Mesothelial cell of epicardium (in vitro differentiated cells): ENCODE measurements at places on chromosomes 12 and 14. TPM values are rescaled to one million over a fixed set of nuclear protein-coding genes. Genes with fewer than 3 reads are reported as not detected.

GRCh38 chr12:130068741-130069140 is 93.5 kb upstream of the FZD10 start:
- DNase-seq: no peak
- H3K4me3 ChIP-seq: no peak overlapping the region

- no peaks in the 10 kb centered on the region for H3K36me3 ChIP-seq
- no peak overlapping the region for H3K27ac ChIP-seq
- H3K4me1 ChIP-seq: no peaks in the 10 kb centered on the region
- H3K4me3 ChIP-seq: no peak overlapping the region
- peaks cover 22% of the 10 kb centered on the region for H3K27me3 ChIP-seq
Measured at GRCh38 chr14:29463727-29464395, 463.8 kb downstream of the PRKD1 start.

GRCh38 chr12:8605057-8605456 is 7.6 kb downstream of the AICDA start:
- no peak overlapping the region for H3K27ac ChIP-seq
- H3K4me1 ChIP-seq: peaks cover 9% of the 10 kb centered on the region
- DNase-seq: no peak
- H3K36me3 ChIP-seq: no peaks in the 10 kb centered on the region
- H3K4me3 ChIP-seq: no peak overlapping the region

DNA sequence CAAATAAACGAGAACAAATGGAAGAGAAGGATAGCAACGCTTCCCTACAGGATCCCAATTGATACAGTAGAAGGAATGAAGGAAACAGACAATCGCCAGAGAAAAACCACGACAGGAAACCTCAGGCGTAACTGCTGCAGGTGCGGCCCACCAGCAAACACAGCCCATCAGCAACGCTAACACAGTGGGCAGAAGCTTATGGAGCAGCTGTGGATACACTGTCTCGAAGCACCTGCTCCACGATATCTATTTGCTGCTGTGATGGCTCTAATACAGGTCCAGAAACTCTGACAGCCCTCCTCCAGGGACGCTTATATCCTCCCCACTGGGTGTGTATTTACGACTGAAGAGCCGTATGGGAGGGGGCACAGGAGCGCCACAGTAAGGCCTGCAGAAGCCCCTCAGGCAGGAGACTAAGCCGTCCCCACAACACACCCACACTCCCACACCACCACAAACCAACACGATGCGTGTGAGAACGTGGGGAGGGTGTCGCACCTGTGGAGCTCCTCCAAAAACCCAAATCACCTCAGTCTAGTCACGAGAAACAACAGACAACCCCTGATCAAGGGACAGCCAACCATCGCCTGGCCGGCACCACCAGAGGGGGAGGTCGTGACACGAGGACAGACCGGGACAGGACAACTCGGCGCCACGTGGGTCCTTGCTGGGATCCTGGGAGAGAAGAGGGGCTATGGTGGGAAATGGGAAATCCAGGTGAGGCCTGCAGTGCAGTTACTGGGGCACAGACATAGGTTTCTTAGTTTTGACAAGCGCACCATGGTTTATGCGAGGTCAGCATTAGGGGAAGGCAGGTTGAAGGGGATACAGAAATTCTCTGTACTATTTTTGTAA is 24.0 kb downstream of the POLE start:
- no peaks in the 10 kb centered on the region for H3K4me1 ChIP-seq
- no peak overlapping the region for H3K27ac ChIP-seq
- no peak overlapping the region for H3K4me3 ChIP-seq

DNA sequence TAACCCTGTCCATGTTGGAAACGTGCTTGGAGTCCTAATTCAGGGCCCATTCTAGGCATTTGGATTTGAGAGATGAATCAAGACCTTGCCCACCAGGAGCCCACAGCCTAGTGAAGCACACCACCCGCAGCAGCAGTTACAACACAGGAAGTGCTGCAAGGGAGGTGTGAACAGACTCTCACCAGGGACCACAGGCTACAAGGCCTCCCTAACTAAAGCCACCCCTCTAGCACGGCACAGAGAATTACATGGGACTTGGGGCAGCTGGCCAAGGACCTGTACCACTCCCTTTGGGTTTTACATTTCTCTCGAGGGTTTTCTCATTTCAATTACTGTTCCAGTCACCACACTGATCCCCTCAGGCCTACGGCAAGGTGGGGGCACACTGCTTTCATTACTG is 49.5 kb upstream of the FOXN3 start:
- no peak overlapping the region for H3K4me3 ChIP-seq
- no peaks in the 10 kb centered on the region for H3K27me3 ChIP-seq
- peaks cover 14% of the 10 kb centered on the region for H3K36me3 ChIP-seq
- H3K4me1 ChIP-seq: peaks cover 3% of the 10 kb centered on the region

DNA sequence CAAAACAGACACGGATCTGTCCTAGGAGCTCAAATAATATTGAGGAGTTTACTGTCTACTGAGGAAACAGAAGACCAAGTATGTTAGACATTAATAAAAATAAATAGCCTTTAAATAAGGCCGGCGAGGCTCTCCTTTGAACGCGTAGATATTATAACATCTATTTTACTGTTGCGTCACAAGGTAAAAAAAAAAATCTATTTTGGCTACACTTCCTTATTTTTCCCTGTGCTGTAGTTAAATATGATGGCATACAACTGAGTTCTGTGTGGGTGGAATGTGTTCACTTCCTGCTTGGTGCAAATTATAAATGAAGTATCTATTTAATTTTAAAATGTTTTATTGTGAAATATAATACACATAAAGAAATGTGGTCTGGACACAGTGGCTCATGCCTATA is 17.2 kb upstream of the RAD52 start:
- peak overlapping the region; percentile 35 for H3K27ac ChIP-seq
- H3K27me3 ChIP-seq: no peaks in the 10 kb centered on the region
- DNase-seq: no peak
- no peak overlapping the region for H3K4me3 ChIP-seq

TAS2R31 gene
- 9.3 to 9.7 TPM (median 9.5 TPM) in 3 replicates for total RNA-seq

BMP4 gene
- total RNA-seq: 27.6 to 35.2 TPM (median 34.2 TPM) in 3 replicates

DNA sequence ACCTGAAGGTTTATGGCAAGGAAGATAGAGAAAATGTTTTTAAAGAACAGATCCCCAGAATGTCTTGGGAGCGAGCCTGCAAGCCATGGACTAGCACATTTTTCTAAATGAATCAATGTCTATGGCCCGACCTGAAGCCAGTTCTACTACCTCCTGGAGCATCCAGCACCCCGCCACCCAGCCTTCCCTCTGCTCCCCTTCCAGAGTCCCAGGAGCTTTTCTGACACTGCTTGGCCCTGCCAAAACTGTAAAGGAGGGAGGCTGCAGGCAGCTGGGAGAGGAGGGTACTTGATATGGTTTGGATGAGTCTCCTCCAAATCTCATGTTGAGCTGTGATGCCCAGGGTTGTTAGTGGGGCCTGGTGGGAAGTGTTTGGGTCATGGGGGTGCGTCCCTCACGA is 95.5 kb upstream of the FZD10 start:
- no peak overlapping the region for H3K4me3 ChIP-seq
- DNase-seq: no peak
- no peak overlapping the region for H3K27ac ChIP-seq
- peaks cover 42% of the 10 kb centered on the region for H3K27me3 ChIP-seq

GRCh38 chr14:83975841-83976770 is 1553.8 kb upstream of the FLRT2 start:
- peak overlapping the region; percentile 95 for H3K27ac ChIP-seq
- no peaks in the 10 kb centered on the region for H3K27me3 ChIP-seq
- H3K4me1 ChIP-seq: peaks cover 47% of the 10 kb centered on the region
- H3K36me3 ChIP-seq: peaks cover 7% of the 10 kb centered on the region
- H3K4me3 ChIP-seq: no peak overlapping the region

ANAPC7 gene
- total RNA-seq: 62.8 to 66.6 TPM (median 66.0 TPM) in 3 replicates

GRCh38 chr14:57383125-57383745 is 7.2 kb upstream of the NAA30 start:
- peaks cover 4% of the 10 kb centered on the region for H3K27me3 ChIP-seq
- no peak for DNase-seq
- H3K36me3 ChIP-seq: no peaks in the 10 kb centered on the region
- no peak overlapping the region for H3K27ac ChIP-seq
- H3K4me3 ChIP-seq: no peak overlapping the region

GRCh38 chr12:54338698-54339296 is 13.9 kb downstream of the COPZ1 start:
- H3K4me3 ChIP-seq: no peak overlapping the region
- peaks cover 57% of the 10 kb centered on the region for H3K4me1 ChIP-seq
- no peaks in the 10 kb centered on the region for H3K27me3 ChIP-seq
- H3K36me3 ChIP-seq: peaks cover 21% of the 10 kb centered on the region
- no peak for DNase-seq
- H3K27ac ChIP-seq: peak overlapping the region; percentile 92

IPO8 gene
- total RNA-seq: 33.1 to 36.6 TPM (median 36.4 TPM) in 3 replicates

CCDC38 gene
- 0.09 to 0.13 TPM in 2 of 3 replicates, not detected in the other for total RNA-seq

DNA sequence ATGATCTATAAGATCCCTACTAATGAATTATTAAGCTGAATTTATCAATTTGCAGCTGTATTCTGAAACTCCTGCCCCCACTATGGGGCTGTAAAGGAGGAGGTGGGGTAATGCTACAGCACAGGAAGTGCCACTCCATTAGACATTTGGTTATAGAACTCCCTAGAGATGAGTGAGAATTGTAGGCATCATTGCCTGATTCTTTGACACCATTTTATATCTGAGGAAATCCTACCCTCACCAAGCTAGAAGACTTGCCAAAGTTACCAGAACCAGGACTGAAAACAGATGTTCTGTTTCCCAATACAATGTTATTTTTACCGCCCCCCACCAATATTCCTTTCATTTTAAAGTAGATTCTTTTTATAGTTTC is 182.4 kb downstream of the EGLN3 start:
- no peaks in the 10 kb centered on the region for H3K27me3 ChIP-seq
- no peak for DNase-seq
- peaks cover 45% of the 10 kb centered on the region for H3K4me1 ChIP-seq
- no peak overlapping the region for H3K4me3 ChIP-seq
- H3K27ac ChIP-seq: peak overlapping the region; percentile 80
- no peaks in the 10 kb centered on the region for H3K36me3 ChIP-seq

DNA sequence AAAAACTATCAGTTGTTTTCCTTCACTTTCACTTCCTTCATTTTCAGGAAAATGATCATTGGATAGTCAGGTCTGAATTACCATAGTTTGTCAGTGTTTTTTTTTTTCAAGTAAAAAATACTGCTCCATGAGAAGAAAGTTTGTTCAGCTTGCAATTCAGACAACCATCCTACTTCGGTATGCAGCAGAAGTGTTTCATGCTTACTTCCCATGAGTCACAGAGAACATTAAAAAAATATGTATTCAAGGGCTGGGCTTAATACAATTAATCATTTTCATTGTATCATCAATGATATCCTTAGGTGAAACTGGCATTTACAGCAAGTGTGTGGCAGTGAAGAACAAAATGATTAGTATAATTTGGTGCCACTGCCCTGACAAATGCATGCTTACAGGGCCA is 21.6 kb downstream of the PYM1 start:
- H3K4me3 ChIP-seq: no peak overlapping the region
- no peak overlapping the region for H3K27ac ChIP-seq
- peaks cover 8% of the 10 kb centered on the region for H3K4me1 ChIP-seq
- no peak for DNase-seq

PRIM1 gene
- 13.0 to 13.2 TPM (median 13.2 TPM) in 3 replicates for total RNA-seq

DNA sequence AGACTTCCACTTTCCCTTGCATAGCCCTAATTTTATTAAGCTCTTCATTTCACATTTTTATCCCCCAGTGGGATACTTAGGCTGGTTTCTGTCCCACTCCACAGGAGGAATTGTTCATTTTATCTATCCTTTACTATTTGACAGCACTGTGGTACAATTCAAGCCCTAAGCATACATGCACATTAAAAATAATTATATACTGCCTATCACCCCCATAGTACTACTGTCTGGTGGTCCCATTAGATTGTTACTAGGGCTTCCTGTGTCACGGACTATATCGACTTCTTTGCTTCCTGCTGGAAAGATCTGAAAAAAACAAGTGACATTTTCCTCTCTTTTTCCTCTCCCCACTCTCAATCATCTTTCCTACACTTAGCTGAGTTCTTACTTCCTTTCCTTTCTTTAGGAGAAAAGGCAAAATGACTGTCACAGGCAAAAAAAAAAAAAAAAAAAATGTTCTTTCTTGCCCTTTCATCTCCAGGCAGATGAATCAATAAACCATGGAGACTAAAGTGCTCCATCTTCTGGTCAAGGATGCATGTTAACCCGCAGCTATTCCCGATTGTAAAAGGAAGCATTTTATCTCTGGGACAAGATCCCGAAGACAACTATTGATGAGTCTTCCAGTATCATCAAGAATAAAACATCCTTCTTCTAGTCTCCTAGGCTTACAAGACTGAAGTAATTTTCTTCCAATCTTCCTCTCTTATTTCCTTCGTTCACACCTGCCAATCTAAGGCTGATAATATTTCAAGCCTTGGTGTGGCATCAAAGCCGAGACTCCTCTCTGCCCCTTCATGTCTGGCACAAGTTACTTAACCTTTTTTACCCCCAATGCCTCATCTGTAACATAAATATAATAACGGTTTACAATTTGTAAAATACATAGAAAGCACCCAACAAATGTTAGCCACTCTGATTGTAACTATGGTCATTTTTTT is 94.4 kb upstream of the PLEKHG7 start:
- no peaks in the 10 kb centered on the region for H3K27me3 ChIP-seq

- no peaks in the 10 kb centered on the region for H3K4me1 ChIP-seq
- no peak for DNase-seq
- H3K36me3 ChIP-seq: peaks cover 32% of the 10 kb centered on the region
Measured at GRCh38 chr14:34582117-34582680, 42.7 kb upstream of the EAPP start.

- no peaks in the 10 kb centered on the region for H3K4me1 ChIP-seq
- H3K4me3 ChIP-seq: no peak overlapping the region
- DNase-seq: no peak
- no peak overlapping the region for H3K27ac ChIP-seq
Measured at GRCh38 chr12:132657004-132657727, 30.0 kb downstream of the POLE start.

DNA sequence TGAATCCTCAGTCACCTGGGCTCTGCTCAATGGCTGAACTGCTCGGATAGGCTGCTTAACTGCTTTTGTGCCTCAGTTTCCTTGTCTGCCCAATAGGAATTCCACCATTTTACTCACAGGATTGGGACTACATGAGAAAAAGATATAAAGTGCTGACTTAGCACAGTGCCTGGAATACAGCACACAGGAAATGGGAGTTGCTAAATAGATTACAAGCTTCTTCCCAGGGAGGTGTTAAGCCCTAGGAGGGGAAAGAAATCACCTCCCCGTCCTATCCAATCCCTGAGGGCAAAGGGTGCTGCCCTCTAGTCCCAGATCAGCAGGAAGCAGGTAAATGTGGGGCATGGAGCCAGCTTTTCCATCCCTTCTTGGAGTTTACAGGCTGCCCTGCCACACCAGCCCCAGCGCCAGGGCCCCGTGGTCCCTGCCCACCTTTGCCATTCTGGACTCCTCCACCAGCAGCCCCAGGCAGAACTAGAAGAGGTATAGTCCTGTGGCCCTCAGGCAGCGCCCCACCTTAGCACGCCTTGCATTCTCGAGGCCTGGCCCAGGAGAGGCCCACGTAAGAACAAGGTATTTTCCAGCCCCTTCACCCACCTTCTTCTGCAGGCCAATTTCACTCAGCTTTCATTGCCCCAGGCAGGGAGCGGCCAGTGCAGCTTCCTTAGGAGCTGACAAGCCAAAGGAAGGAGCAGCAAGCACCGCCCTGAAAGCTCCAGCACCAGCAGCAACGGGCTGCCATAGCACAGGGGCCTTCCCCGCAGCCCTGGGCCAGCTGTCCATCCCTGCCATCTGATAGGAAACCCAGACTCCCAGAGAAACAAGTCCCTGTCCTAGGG is 28.8 kb upstream of the RPLP0 start:
- H3K4me1 ChIP-seq: peaks cover 86% of the 10 kb centered on the region
- H3K36me3 ChIP-seq: no peaks in the 10 kb centered on the region
- H3K4me3 ChIP-seq: peak overlapping the region; percentile 53
- H3K27ac ChIP-seq: peak overlapping the region; percentile 99
- H3K27me3 ChIP-seq: no peaks in the 10 kb centered on the region
